Right atrium auricular region (tissue), 2 donors: ENCODE measurements at places on chromosomes 3 and 15.

DNA sequence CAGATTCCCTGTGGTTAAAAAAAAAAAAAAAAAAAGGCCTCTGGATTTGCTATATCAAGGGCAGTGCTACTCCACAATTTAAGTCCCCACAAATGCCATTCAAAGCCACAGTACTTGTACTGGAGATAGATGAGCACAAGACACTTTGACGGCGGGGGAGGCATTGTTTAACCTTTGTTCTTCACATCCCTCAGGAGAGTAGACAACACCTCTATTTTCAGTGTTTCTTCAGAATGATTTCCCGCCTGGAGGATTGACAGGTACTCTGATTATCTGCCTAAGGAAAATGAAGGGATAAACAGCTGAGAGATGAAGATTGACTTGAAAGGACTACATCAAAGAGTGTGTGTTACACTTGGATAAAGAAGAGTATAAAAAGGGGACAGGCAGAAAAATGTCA, 58.7 kb downstream of the OTOL1 start:
- DNase-seq: no peak

DNA sequence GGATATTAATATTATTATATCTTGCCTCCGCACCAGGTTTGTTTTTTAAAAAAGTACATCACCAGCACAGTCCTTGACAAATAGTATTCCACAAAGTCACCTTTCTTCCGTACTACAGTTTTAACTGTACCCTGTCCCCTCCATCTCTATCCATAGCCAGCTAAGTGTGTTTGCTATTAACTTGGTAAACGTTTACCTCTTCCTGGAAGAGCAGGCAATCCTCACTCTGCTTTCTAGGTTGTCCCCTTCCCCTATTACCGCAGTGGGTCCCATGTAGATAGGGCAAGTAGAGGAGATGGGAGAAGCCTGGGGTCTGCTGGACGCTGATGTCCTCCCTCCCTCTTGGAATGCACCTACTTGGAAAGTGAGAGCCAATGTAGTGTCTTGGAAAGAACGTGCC, 83.9 kb upstream of the ETV5 start:
- DNase-seq: no peak

DNA sequence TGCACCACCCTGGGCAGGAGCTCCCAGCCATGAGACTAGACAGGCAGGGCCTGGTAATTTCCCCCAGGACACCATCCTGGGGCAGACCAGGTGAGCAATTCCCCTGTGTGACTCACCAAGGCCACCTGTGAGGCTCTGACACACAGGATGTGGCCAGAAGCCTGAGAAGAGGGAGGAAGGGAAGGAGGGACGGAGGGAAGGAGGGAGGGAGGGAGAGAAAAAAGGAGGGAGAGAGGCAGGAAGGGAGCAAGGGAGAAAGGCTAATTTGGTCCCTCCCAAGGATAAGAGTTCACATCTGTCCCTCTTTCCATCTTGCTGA, 25.9 kb downstream of the WNT7A start:
- DNase-seq: no peak

DNA sequence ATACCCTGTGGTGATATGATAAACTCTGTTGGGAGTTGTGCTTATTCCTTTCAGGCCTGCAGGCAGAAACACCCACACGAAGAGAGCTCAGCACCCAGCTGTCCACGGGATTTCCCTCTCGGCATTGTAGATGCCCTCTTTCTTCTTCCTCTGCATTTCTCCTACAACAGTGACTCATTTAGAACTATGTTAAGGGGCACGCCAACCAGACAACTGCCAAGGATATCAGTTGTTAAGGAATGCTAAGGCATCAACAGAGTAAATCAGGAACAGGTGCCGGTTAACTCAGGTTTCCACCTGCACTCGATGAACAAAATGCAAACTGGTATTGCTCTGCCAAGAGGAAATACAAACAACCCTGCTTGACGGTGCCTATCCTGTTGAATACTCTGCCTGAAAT, 270.0 kb upstream of the PEX5L start:
- DNase-seq: no peak

DNA sequence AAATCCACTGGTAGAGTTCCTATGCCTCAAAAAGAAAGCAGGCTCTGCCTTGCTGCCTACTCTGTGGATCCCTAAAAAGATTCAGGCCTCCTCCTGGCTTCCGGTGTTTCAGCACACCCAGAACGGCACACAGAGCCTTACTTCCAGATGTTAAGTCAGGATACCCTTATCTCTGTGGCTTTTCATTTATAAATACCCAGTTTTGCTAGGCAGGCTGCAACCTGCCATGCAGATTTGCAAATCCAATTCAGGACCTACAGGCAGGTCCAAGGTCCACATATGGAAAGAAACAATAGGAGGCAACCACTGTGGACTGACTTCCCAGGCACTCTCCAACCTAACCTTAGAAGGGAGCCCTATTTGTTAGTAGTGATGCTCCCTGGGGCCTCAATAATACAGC, 30.7 kb downstream of the EFL1 start:
- no peak for DNase-seq

GRCh38 chr3:109545746-109546145, 208.4 kb upstream of the DPPA4 start:
- DNase-seq: no peak

DNA sequence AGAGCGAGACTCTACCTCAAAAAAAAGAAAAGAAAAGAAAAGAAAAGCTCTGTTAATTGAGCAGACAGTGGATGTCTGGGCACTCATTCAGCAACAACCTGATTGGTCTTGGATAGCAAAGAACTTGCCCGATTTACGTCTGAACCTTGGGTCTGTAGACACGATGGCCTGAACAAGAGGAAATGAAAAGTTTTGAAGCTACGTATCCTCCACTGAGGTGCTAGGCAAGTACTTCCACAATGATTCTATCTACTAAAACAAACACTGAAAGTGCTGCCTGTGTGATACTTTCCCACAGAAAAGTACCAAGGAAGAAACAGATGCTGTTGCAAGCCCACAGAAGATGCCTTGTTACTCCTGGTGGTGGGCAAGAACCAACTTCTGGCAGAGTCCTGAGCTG, 21.8 kb upstream of the MUSTN1 start:
- no peak for DNase-seq

DNA sequence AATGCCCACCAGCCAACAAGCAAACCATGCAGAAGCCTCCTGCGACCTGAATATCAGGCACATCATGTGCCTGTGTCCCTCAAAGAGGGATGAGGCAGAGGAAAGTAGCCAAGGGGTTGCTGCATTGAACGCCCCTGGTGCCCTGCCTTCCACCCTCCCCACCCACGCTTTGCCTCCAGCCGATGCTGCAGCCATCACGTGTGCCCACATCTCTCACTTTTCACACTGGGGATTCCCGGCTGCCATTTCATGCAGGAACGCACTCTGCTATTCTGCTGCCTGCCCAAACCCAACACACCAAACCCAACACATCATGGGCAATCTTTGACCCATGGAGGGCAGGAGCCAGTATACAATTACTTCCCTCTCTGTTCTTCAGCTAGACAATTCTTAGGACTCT, 462.2 kb upstream of the PROK2 start:
- DNase-seq: no peak

DNA sequence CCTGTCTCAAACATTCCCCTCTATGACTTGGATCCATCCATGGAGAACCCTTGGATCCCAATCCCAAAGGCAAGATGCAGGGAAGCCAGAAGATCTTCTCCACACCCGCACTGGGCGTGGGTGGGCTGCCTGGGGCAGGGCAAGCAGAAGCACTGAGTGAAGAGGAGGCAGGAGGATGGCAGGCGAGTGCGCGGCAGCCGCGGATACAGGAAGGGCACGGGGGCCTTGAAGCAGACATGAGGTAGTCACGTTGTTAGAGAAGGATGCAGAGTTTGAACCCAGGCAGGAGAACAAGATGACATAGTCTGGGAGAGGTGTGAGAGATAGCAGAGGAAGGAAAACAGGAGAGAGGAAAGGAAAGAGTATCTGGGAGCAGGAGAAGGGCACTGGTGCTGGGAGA, 5.1 kb upstream of the IGDCC3 start:
- no peak for DNase-seq

DNA sequence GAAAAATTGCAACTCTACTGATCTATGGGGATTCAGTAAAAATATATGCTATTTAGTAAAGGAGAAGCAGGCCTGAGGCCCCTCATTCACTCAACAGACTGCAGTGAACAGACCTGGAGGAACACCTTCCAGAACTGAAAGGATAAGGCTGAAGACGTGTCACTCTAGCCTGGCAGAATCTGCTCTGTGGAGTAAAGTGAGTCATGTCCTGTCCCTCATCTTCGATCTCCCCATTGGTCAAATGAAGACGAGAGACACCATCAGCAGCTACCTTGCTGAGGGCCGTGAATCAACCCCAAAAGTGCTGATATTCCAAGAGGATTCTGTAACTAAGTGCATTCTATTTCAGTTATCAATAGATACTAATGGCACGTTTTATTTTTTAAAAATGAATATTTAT, 359.7 kb downstream of the FGF12 start:
- DNase-seq: no peak

DNA sequence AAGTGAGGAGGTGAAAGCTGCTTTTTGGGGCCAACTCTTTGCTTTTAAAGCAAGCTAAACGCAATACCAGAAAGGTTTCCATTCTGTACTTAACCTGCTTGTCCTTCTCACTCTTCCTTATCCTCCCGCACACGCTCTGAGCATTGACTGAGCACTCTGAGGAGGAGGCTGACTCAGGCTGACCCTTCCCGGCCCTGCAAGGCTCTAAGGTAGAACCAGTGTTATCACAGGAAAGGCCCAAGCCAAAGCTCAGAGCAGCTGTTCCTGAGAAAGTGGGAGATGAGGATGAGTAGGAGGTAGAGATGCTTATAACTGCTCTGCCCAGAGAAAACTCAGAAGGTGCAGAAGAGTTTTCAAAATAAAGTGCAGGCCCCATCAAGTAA, 2.3 kb downstream of the B3GNT5 start:
- no peak for DNase-seq

DNA sequence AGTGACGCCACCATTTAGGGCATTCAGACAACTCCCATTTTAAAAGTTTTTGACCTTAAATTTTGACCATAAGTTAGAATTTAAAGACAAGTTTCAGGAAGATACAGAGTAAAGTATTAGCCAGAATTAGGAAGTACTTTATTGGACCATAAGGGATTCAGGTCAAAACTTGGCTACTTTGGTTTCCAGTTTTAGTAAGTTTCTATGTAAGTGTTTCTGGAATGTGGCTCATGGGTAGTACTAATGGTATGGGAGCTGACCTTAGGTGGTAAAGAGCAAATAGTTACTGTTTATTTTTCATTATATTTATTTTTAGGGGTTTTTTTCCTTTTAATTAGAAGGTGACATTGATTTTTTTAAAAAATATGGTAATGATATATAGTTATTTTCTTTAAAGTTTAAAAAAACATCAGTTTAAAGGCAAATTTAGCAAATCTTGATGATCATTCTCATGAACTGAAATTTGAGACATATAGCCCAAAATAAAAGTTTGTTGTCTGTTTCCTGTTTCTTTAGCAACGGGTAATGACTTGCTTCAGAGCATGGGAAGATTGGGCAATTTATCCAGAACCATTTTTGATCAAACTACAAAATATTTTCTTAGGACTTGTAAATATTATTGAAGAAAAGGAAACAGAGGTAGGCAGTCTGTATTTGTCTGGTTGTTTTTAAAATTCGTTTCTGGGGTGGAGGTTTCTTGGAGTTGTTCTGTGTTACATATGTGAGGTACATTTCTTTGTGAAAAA, 34.3 kb downstream of the U2SURP start:
- no peak for DNase-seq

DNA sequence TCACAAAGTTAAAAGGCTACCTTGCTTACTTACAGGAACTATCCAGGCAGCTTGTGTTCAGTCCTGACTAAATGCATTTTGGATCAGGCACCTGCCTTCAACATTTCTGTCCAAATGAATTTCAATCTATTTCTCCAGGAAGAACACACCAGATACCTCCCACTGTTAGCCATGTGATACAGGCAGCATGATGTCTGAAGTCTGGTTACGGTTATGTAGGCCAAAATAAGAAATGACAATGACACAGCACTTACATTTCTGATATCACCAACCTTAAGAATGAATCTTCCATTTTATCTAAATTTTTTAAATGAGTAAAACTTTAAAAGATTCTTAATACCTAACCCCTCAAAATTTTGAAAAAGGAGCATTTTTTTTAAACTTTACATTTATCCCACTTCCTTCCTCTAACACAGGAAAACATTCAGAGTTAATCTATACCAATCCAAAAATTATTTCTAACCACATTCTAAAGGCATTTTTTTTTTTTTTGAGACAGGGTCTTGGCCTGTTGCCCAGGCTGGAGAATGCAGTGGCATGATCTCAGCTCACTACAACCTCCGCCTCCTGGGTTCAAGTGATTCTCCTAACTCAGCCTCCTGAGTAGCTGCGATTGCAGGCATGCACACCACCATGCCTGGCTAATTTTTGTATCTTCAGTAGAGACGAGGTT, at the start of gene MAP4:
Gene MAP4, minus strand, starts transcription at position 116 of the 673 bp plus-strand sequence. CDS start 17,556 bp downstream, outside the sequence.
- DNase-seq: no peak

GRCh38 chr3:79767194-79767904, 449 bp downstream of the ROBO1 start:
- DNase-seq: no peak

DNA sequence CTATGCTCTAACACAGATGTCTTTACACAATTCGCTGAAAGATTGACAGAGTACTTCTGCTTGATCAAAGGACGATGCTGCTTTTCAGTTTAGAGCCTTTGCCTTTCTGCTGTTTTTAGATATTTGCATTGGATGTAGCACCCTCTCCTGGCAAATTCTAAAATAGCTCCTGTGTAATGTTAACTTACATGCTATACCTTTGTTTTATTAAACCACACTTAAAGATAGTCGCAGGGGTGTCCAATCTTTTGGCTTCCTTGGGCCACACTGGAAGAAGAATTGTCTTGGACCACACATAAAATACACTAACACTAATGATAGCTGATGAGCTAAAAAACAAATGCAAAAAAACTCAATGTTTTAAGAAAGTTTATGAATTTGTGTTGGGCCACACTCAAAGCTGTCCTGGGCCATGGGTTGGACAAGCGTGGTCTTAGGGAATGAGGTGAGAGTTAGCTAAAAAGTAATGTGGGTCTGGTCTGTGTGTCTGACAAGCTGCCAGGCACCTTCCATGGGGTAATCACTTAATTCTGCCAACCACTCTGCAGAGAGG, 62.9 kb downstream of the ATG7 start:
- DNase-seq: no peak

DNA sequence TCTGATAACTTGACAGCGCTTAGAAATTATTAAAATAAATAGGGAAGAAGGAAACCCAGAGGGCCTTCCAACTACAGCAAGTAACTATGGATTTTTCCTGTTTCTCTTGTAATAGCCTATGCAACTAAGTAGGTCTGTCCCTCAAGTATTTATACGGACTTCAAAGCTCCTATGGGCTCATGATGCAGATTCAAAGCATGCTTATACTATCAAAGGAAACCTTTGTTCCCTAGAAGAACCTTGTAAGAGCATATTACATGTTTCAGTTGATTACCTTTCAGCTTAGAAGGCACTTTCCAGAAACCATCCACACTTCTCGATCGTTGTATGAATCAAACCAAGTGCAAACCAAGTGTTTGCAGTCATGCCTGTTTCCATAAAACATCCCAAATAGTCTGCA, 158.8 kb downstream of the ALCAM start:
- DNase-seq: no peak
